ENCODE measurements at places on chromosomes 11 and 22.
A peak's percentile ranks its signal among the peaks of the same experiment; 100 is the strongest.

GRCh38 chr22:30187529-30188407 lies 58.8 kb downstream of the LIF start:
- no peak for DNase-seq

- DNase-seq: peak; percentile 59
Observed at GRCh38 chr11:29641201-29641600, 375.6 kb downstream of the KCNA4 start.

- peak; percentile 74 for DNase-seq
Observed at GRCh38 chr11:77250881-77251640, 50.4 kb downstream of the GDPD4 start.

DNA sequence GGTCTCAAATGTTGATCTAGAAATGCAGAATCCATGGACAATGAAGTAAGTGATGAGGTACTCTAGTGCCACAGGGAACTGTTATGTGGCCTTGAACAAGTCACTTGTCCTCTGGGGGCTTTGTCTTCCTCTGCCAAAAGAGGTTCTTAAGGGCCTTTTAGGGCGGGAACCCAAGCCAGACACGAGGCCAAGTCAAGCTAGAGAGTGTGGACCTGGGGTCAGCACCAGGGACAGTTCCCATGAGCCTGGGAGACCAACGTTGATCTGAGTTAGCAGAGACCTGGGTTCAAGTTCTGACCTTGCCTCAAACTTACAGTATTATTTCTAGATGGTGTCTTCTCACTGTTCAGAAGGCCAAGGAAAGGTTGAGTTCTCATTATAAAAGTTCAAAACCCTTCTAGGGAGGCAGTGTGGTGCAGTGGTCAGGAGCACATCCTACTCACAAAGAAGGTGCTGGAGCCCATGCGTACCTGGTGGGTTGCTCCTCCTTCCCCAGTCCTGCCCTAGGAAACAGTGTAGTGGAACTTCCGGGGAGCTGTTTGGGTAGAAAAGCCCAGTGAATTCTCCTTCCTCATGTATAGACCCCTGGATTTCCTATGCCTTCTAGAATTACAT lies 121.5 kb downstream of the CHST1 start:
- peak; percentile 10 for DNase-seq

GRCh38 chr11:116855413-116855812 lies 18.0 kb upstream of the APOA1 start:
- DNase-seq: no peak

DNA sequence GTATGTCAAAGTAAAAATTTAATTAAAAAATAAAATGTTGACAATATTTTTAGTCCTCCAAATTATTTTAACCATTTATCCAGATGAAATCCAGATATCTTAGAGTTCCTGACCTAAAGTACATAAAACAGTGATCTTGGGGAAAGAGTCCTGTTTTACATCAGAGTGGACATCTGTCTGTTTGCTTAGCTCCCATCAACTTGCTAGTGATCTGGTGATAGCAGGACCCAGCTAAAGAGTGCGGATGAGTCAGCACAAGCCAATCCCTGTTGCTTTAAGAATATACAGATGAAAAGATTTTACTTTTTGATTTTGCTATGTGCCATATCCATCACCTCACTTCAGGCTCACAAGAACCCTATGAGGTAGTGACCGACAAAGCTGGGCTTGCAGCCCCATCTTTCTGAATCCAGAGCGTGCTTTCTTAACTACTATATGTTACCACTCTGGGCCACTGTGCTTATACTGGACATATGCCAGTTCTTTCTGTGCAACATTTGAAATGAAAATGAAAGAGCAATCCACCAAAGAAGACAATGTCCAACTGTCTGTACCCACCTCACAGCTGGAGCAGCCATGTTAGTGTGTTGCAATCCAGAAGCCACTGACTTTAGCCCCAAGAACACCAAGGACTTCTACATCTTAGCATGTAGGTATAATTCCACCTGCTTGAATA lies 167.6 kb upstream of the SESN3 start:
- peak; percentile 17 for DNase-seq

DNA sequence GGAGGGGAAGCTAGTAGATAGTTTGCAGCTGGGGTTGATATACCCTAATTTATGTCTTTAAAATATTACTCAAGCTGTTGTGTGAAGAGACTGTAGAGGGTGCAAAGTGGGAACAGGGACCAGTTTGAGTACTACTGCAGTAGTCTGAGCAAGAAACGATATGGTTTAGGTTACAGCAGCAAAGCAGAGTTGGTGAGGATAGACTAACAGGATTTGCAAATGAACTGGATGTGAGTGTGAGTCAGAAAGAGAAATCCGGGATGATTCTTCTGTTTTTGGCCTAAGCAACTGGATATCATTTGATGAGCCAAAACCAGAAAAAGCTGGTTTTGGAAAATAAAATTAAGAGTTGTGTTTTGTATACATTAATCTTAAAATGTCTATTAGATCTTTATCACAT lies 749.5 kb upstream of the CCDC90B start:
- no peak for DNase-seq

DNA sequence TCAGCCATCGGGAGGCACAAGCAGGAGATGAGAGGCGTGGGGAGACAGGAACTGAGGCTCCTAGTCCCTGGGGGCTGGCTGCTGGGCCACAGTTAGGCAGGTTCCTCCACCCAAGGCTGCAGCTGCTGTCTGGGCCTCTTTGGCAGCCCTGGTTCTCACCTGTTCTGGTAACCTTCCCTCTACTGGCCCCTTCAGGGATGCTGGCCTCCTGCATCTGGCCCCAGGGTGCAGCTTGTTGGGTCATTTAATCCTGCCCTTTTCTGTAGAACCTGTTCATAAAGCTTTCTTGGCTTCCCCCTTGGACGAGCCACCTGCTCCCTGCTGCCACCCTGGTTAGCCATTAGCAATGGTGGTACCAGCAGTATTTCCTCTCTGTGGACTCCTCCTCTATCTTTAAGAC lies 5.5 kb downstream of the USH1C start:
- DNase-seq: no peak

DNA sequence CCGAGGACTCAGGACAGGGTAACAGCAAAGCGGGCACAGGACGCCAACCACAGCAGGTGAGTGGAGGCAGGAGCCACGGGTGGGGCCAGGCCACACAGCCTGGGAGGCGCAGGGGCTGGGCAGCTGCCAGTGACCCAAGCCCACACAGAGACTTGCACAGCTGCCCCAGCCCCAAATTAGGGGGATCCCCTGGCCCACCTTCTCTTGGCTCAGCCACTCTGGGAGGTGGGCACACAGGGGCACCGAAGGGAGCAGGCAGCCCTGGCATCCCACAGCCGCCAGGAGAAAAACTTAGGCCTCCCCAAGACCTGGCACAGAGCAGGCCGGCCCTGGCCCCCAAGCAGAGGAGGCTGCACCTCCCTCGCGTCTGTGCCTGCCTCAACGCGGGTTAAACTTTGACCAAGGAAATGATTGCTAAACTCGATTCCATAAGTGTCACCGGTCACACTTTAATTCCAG lies at the start of gene SLC22A12:
SLC22A12 (plus strand) TSS at position 458 of the 459 bp plus-strand sequence. CDS start 337 bp downstream, outside the sequence.
- DNase-seq: no peak
